Fibroblast of gingiva (primary cell): ENCODE measurements at places on chromosomes 2 and 18.
A peak's percentile ranks its signal among the peaks of the same experiment; 100 is the strongest.

DNA sequence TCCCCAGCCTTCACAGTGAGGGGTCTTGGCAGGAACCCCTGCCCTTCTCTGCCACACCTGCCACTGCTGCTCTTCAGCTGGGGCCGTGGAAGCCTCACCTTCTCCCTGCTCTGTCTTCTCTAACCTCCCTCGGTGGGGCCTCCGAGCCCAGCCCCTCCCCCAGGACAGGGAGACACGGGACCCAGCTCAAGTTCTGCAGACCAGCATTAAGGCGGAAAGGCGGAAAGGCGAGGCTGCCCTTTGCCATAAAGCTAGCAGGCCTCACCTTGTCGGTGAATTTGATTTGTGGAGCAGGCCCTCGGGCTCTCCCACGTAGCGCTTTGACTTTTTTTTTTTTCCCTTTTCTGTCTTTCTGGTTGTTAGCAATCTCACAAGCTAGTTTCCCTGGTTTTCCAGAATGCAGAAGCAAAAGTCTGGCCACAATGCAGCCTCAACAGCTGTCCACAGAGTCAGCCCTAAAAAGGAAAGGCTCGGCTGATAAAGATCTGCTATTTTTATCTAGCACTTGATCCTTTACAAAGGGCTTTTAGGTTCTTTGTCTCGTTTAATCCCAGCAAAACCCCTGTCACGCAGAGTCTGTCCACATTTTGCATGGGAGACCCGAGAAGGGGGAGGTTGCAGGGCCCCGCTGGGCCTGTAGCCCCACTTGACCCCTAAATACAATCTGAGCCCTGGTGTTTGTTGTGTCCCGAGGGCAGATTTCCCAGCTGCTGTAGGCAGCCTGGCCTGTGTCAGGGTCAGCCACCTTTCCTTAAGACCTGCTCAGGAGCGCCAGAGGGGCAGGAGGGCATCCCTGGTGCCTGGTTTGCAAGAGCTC is 6.0 kb downstream of the ITM2C start:
- DNase-seq: no peak

DNA sequence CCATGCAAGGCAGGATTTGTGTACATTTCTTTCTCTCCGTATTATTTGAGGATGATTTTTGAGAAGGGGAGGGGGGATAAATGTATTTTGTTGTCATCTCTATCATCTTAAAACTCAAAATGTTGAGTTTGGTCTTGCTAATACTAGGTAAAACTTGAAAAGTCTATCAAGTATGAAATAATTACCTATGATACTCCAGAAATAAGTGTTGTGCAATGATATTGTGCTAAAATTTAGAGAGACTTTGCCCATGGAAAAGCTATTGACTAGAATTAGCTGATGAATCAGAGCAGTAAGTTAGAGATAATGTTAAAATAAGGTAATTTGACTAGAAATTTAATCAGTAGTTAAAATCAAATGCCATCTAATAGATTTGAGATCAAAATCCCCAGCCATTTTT is 323.9 kb downstream of the AGPS start:
- no peak for DNase-seq

DNA sequence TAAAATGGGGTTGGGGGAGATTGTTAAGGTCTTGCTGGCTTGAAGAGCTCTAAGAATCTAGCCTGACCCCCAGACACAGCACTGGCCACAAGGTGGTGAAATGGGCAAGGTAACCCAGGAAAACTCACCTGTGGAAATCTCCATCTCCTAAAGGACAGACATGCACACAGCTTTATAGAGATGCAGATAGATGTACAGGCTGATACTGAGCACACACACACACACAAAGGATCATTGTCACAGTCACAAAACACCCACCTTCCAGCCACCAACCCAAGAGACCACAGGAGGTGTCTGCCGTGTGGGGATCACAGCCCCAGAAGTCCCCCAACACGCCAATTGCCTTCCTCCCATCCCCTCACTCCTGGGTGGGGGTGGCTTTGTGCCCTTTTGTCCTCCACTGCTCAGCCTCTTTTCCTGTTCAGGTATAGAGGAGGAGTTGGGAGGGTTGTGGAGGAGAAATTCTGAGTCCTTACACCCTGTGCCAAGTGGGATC is 3.2 kb upstream of the CYP26B1 start:
- DNase-seq: no peak

GRCh38 chr2:19256121-19256601 is 102.3 kb downstream of the OSR1 start:
- DNase-seq: peak; percentile 90

GRCh38 chr18:76679945-76680344 is 142.4 kb upstream of the ZNF236 start:
- DNase-seq: no peak
